ENCODE measurements at places on chromosomes 7 and 10.
A peak's percentile ranks its signal among the peaks of the same experiment; 100 is the strongest.

DNA sequence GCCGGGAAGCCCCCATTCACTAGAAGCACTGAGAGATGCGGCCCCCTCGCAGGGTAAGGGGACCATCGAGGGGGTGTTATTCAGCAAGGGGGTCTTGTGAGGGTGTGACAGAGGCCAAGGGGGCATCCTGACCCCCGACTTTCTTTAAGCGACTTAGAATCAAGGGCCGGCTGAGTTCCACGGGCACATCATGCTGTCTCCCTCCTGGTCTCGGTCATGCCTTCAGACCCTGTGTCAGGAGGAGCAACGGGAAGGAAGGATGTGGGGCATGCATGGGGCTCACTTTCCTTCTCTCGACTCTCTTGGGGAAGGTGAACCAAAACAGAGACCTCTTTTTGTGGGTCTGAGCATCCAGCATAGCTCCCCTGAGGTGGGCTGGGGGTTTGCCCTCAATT is 2.5 kb downstream of the ACSL5 start:
- no peak for DNase-seq

DNA sequence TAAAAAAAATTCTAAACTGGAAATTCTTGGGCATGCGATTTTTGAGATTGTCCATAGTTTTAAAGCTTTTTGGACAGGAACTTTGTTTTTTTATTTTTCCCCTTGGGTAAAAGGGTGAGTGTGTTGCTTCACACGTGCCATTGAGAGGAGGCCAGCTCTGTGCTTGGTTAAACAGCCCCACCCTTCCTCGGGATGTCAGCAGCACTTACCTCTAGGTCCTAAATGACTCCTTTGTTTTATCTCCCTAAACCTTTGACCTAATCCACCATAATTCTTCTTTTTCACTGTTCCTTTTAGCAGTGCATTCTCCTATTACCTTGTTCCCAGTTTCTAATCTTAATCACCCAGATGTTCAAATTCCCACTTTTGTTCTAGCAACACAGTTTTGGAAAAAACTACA is 83.5 kb downstream of the SEMA3D start:
- DNase-seq: no peak

- peak; percentile 17 for DNase-seq
Measured at GRCh38 chr7:30800785-30801252, 29.6 kb downstream of the MINDY4 start.

DNA sequence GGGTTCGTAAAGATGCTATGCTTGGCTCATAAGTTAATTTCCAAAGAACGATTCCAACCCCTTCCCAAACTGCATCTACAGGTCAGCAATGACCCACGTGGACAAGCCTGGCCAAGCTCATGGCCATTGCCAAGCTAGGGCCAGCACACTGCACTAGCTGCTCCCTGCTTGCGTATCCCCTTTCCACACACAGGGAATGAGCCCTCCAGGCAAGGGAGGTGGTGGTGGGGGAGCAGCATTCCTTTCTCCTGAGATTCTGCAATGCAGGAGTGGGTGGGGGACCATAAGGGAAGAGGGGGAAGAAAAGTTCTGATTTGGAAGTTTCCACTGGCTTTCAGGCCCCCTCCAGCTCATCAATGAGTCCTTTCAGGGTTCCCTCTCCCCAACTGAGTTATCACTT is 56.0 kb downstream of the SH3PXD2A start:
- DNase-seq: no peak

GRCh38 chr7:111098011-111098925 is 7.3 kb downstream of the LRRN3 start:
- peak; percentile 20 for DNase-seq

DNA sequence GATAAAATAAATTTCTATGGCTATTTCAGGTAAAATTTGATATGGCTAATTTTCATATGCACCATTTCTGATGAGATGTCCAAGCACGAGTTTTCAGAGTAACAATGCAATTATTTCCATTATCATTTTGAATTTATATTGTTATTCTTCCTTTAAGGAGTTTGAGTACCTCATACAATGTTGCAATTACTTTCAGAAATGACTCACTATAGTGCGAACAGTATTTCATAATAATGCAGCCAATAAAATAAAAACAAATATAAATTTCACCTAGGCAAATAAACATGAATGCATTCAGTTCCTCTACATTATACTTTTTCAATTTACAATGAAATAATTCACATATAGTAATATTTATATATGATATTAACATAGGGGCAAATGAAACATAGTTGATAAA is 78.8 kb upstream of the LRRN3 start:
- DNase-seq: no peak

DNA sequence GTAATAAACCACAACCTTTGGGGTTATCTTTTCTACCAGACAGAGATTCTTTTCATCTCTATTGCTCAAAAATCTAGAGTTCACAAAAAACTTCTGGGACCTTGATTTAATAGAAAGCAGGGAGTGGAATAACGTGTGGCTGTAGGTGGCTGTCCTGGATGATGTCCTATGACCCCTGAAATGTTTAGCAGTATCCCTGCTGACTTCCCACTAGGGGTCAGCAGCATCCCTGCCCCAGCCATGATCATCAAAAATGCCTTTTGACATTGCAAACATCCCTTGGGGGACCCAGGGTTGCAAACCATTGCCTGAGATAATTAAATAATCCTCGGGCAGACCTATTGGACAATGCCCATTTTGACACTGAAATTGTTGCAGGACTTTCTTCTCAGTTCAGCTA is 177.1 kb downstream of the USP6NL start:
- DNase-seq: no peak

DNA sequence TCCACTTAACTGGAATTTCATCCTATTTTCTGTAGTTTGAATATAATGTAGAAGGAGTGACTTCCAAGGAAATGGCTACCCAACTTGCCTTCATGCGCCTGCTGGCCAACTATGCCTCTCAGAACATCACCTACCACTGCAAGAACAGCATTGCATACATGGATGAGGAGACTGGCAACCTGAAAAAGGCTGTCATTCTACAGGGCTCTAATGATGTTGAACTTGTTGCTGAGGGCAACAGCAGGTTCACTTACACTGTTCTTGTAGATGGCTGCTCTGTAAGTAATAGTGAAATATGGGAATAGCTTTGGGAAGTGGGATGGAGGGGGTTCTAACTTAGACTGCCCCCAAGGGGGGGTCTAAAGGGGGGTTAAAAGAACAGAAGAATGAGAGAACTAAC is 34.5 kb downstream of the COL1A2 start:
- DNase-seq: no peak

- no peak for DNase-seq
Measured at GRCh38 chr10:82319562-82319961, 444.6 kb downstream of the NRG3 start.

- no peak for DNase-seq
Measured at GRCh38 chr10:110226926-110227641, 19.7 kb downstream of the MXI1 start.

DNA sequence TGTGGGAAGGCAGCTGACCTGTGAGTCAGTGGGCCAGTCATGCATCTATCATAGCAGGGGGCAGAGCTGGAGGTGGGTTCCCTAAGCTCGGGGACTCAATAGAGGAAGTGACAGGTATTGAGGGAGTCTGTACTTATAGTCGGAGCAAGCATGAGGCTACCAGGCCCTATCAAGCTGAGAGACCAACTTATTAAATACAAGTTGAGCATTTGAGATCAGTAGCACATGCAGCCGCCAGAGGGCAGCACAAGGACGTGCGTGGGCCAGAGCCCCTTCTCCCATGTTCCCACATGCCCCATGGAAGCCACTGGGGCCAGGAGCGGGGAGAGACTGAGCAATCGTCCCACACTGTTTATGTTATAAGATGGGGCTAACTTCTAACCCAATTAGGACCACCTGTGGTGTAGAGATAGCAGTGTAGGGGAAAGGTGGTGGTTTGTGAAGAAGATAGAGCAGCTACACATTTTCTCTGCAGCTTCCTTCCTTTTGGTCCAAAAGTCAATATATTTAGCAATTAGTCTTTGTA is 13.0 kb upstream of the STK31 start:
- no peak for DNase-seq

DNA sequence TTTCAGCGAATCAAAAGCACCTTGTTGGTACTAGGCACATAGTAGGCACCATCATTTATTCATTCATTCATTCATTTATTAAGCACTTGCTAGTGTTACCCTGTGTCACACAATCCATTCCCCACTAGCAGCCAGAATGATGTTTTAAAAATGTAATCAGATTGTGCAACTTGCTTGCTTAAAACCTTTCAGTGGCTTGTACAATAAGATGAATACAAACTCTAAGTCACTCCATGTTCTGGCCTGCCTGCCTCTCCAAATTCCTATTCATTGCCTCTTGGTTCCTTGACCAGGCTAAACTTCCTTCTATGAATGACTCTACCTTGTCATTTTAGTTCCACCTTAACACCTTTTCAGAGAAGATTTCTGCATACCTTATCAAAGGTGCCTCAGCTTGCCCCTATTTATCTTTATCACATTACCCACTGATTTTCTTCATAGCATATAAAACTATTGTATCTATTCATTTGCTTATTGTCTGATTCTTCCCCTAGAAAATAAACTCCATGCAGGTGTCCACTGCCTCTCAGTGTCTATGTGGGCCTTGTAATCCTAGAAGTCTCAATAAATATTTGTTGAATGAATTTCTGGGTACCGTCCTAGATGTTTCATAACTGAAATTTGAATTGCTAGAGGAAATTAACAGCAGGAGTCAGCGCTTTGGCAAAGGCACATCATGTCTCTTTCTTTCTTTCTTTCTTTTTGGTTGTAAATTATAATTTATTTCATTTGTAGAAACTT is 169.5 kb downstream of the TMEM26 start:
- no peak for DNase-seq
